ENCODE measurements at places on chromosomes 1 and 21.

GRCh38 chr1:87104945-87105344 is 190.5 kb downstream of the HS2ST1 start:
- no peak for DNase-seq

GRCh38 chr1:19315378-19316198 is 3.5 kb downstream of the SLC66A1 start:
- DNase-seq: no peak

- no peak for DNase-seq
These were observed 211.5 kb downstream of the LHX8 start for GRCh38 chr1:75345538-75346292.

DNA sequence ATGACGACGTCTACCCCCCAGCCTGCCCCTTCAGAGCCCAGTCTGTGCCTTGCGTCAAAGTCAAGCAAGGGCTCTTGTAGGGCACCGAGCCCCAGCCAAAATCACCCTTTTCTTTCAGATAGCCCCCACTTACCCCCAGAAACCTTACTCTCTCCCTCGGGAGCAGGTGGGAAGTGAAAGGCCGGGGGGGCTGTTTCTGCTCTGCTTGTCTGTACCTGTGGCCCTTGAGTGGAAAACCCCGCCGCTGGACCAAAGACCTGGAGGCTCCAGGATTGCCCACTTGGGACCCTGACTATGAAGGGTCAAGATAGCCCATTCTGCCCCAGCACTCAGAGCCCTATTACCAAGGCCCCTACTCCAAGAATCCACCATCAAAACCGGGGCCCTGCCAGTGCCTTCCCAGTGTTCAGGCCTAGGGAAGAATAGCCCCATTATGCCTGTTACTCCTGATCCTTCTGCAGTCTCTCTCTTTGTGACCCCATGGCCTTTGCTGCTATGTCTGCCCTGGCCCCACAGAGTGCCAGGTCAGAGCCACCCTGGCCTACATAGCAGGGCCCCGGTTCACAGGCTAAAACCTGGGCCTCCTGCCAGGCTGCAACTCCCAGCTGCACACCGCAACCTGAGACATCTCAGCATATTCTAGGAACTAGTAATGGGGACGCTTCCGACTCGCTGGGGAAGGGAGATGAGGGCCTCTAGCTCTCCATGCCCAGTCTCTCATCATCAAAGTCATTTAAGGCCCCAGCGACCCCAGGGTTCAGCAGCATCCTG is 22.2 kb upstream of the HPDL start:
- DNase-seq: no peak

DNA sequence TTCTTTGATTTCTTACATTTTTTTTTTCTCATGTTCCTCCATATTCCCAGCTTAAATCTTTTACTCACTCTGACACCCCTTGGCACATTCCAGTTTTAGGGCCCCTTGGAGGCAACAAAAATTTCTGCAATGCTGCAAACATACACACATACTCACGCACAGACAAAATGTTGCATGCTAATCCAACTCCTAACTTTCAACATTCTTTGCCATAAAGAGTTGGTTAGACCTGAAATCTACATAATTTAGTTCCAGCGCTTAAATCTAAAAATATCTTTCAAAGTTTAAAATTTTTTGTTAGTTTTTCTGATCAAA is 103.9 kb downstream of the PTPN14 start:
- no peak for DNase-seq

DNA sequence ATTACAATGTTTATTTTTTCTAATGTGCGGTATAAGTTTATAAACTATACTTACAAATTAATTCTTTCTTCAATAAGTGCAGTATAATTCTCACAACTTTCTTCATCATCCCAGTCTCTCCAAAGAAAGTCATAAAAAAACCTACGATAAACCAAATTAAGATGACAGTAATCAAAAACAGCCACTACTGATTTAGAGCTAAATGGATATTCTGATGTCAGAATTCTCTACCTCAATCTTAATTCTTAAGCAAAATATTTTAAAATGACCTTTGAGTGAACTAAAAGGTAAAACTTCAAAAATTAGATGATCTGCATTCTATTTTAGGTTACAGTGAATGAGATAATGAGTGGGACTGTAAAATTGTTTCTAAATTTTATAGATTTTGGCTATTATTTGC is 13.6 kb downstream of the SHCBP1L start:
- DNase-seq: no peak

DNA sequence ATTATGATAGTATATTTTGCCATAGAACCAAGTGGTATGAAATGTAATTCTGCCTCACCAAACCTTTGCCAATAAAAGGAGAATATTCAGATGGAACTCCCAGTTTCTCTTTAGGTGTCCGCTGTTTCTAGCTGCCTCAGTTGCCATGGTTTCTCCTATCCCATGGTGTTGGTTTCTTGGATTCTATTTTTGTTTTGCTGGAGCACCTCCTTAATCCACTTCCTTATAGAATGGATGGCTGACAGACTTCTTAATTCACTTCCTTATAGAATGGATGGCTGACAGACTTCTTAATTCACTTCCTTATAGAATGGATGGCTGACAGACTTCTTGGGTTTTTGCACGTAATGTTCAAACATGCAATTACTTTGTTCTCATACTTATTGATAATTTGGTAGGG is 43.7 kb downstream of the ADARB1 start:
- DNase-seq: no peak

DNA sequence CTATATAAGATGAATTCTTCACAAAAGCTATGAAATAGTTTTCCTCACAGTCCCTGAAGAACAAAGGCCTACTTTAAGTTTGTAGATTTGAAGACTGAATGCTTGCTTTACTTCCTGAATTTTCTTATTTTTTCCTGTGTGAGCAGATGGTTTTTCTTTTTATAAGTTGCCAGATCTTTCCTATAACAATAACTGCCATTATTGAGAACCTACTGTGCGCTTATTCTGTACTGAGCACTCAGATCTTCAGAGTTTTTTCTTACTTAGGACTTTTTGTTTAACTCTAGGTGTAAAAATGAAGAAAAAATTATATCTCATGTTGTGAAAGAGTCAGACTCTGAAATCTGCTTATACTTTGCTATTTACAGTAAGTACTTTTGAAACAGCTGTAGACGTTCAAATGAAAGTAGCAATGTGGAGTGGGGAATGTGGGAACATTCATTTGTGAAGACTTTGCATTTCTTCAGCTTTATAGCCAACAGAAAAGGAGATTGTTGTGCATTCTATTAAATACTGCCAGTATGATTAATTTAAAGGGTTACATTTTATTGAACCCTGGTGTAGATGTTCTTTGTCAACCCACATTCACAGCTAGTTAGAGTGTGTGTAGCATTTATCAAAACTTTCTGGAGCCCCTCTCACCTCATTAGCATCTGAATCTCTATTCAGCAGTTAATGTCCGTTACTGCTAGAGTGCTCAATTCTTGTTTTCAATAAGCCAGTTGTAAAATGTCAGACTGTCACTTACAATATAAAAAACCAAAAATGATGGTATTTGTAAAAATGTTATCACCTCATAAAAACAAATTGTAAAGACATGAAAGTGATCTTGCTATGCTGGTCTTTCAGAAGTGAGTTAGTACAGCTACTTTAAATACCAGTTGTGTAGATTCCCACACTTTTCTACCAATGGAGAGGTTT is 29.0 kb downstream of the NFIA start:
- no peak for DNase-seq

GRCh38 chr1:84202126-84202525 is 58.1 kb downstream of the PRKACB start:
- DNase-seq: no peak

- no peak for DNase-seq
These were observed 17.2 kb upstream of the OLIG2 start for GRCh38 chr21:33008333-33009051.

- DNase-seq: no peak
These were observed 130.0 kb upstream of the KCNJ15 start for GRCh38 chr21:38126666-38127303.

GRCh38 chr1:236455243-236455642 is 61.2 kb downstream of the EDARADD start:
- DNase-seq: no peak

DNA sequence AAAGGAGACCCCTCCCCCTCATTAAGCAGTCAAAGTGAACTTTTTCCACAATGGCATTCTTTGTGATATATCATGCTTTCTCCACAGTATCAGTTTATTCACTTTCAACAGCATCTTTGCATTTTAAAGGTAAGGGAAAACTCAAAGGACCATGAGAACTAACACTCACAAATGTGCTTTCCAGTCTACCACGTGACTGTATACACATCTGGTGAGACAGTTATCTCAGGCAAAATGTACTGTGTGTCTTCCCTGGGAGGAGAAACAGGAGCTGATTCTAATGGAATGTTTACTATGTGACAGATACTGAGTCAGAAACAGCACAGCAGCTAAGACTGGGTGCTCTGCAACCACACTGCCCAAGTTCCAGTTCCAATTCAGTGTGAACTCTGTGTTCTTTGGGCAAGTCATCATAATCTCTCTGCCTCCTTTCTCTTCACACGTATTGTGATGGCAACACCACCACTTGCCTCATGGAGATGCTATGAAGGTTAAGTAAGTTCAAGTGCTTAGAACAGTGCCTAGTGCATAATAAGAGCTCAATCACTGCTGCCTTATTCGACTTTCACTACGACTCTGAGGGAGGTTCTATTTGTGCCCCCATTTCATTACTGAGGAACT is 79.0 kb downstream of the SLC45A1 start:
- no peak for DNase-seq

DNA sequence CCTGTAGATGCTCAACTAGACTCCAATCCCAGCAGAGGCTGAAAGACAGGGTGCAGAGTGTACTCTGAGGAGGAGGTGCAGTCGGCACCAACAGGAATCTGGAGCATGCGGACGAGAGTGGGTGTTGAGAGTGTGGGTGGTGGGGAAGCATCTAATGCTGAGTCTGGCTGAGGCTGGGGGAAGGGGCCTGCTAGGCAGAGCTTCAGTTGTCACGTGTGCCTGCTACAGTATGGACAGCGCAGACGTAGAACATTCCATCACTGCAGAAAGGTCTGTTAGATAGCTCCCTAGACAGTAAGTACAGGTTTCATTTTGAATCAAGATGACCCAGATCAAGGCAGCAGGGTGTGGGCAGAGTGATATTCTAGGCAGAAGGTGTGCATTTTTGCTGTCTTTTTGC is 23.1 kb downstream of the SNAP47 start:
- no peak for DNase-seq

- DNase-seq: no peak
These were observed 73.8 kb downstream of the RPE65 start for GRCh38 chr1:68375919-68376318.

- peak; percentile 9 for DNase-seq
These were observed 2.2 kb downstream of the TCEA3 start for GRCh38 chr1:23422241-23422877.

DNA sequence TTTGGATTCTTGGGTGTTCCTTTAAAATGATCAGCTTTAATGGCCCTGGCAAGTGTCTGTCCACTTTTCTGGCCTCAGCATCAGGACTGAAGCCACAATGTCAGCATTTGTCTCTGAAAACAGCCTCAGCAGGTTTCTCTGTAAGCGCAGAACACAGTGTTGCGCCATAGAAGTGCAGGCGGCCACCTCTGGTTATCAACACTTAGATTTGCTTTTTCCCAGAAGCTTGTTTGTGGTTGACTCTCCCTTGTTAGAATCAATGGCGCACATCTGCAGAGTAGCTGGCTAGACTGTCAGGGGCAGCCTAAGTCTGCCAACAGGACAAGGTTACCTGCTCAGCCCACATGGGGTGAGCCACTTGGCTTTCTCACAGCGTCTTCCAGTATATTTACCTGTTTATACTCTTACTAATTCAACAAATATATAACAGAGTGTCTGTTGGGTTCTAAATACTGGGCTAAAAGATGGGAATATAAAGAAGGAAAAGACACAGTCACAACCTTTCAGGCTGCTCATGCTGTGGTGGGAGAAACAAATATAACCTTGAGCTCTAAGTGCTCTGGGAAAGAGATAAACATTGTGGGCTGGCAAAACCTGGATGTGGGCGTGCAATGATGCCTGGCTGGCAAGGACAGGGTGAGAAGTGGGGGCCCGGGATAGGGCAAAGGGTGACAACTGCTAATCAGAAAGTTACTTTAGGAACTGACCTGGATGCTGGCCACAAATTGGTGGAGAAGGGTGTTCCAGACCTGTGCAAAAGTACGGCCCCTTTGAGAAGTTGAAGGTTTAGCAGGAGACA is 149.3 kb upstream of the KIAA0040 start:
- no peak for DNase-seq

- DNase-seq: no peak
These were observed 6.9 kb upstream of the A3GALT2 start for GRCh38 chr1:33327587-33328325.

- DNase-seq: no peak
These were observed 365.9 kb downstream of the PTPRU start for GRCh38 chr1:29602203-29602602.

GRCh38 chr1:171653796-171654195 is 1.3 kb upstream of the MYOC start:
- no peak for DNase-seq

- DNase-seq: no peak
These were observed 35.8 kb downstream of the CELF3 start for GRCh38 chr1:151680826-151681225.

GRCh38 chr1:189607477-189608096 is 870.1 kb downstream of the BRINP3 start:
- no peak for DNase-seq

GRCh38 chr1:26554781-26555180 is 25.2 kb downstream of the RPS6KA1 start:
- DNase-seq: no peak

- no peak for DNase-seq
These were observed 55.6 kb downstream of the FBXO42 start for GRCh38 chr1:16296643-16297042.

DNA sequence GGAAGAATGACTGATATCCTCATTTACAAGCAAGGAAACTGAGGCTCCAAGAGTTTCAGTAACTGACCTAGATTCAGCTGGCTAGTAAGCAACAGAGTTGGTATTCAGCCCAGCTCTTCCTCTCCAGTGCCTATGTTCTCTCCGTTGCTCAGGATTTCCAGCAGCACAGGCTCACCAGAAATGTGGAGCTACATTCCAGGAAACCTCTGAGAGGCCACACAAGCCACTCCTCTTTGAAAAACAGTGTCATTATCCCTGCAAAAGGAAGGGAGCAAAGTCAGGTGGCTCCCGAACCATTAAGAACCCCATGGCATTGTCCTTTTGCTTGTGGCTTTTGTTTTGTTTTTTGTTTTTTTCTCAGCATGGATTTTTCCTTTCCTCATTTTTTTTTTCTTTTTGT is 40.6 kb upstream of the DUSP10 start:
- DNase-seq: no peak

GRCh38 chr1:6313393-6314200 is 52.7 kb upstream of the GPR153 start:
- DNase-seq: no peak

DNA sequence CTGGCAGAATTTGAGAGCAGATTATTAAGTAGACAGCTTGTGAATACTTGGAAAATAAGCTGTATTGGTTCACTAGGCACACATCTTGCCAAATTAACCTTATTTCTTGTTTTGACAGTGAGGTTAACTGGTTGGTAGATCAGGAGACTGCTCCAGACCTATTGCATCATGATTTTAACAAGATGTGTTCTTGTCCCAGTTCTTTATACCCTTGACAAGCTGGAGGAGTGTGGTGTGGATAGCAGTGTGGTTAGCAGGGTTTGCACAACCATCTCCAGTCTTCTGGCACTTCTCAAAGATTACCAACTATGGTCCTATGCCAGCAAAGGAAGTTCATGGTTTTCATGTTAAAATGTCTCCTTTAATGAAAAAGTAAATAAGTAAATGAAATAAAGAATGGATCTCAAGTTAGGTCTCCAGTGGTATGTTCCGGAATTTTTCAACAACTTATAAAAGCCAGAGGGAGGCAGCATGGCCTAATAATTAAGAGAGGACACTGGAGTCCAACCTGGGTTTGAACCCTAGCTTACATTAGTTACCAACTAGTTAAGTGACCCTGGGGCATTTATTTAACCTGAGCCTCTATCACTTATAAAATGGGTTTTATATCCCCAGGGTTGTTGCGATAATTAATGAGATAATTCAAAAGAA is 34.1 kb downstream of the DDX20 start:
- DNase-seq: no peak
